ENCODE measurements at places on chromosomes 12 and 14.

- H3K4me3 ChIP-seq = no peak overlapping the region
- peaks cover 11% of the 10 kb centered on the region for H3K27me3 ChIP-seq
- DNase-seq = no peak
- no peaks in the 10 kb centered on the region for H3K36me3 ChIP-seq
- H3K27ac ChIP-seq = no peak overlapping the region
- no peaks in the 10 kb centered on the region for H3K4me1 ChIP-seq
Observed at GRCh38 chr14:31229638-31230572, 22.3 kb upstream of the HECTD1 start.

- H3K27ac ChIP-seq = no peak overlapping the region
- H3K36me3 ChIP-seq = no peaks in the 10 kb centered on the region
- H3K4me1 ChIP-seq = no peaks in the 10 kb centered on the region
- H3K4me3 ChIP-seq = no peak overlapping the region
- no peaks in the 10 kb centered on the region for H3K27me3 ChIP-seq
- DNase-seq = no peak
Observed at GRCh38 chr12:90428881-90429280, 526.1 kb downstream of the CCER1 start.

DNA sequence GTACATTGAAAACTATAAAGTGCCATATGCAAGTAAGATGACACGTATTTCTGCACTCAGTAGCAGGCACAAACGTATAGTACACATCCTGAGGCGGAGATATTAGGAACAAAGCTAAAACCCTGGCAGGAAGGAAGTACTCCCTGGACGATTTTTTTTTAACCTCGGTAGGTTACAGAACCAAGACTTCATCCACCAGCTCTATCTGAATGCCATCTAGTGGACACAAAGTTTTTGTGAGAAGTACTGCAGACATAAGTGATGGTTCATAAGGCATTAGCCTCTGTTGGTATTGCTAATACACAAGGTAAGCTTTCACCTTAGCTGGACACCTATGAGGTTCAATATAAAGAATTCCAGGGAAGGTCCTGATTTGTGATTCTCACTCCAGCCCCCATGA is 83.0 kb upstream of the CCDC196 start:
- no peaks in the 10 kb centered on the region for H3K27me3 ChIP-seq
- H3K4me3 ChIP-seq = no peak overlapping the region
- DNase-seq = no peak
- H3K4me1 ChIP-seq = no peaks in the 10 kb centered on the region
- H3K36me3 ChIP-seq = no peaks in the 10 kb centered on the region

DNA sequence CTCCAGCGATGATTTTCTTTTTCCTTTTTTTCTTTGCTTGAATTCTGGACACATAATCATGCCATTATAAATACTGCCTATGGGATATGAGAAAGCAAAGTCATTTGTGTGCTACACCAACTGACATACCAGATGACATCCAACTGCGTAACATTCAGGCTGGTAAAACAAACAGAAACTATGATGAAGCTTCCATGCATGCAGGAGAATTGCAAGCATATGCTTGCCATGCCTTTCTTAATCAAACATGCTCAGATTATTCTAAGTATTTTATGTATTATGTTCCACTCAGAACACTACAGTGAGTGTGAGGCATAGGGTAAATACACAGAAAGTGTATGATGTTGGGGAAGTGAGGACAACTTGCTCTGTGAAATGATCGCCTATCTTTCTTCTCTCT is 97.4 kb downstream of the C12orf50 start:
- H3K36me3 ChIP-seq = no peaks in the 10 kb centered on the region
- H3K27ac ChIP-seq = no peak overlapping the region
- no peaks in the 10 kb centered on the region for H3K4me1 ChIP-seq
- no peak for DNase-seq
- no peaks in the 10 kb centered on the region for H3K27me3 ChIP-seq
- no peak overlapping the region for H3K4me3 ChIP-seq
